ENCODE measurements at places on chromosomes 11 and 22.

GRCh38 chr11:76148941-76149613 lies 57.2 kb downstream of the WNT11 start:
- no peak for DNase-seq

GRCh38 chr11:84292006-84292405 lies 1005.8 kb upstream of the CCDC90B start:
- DNase-seq = no peak

DNA sequence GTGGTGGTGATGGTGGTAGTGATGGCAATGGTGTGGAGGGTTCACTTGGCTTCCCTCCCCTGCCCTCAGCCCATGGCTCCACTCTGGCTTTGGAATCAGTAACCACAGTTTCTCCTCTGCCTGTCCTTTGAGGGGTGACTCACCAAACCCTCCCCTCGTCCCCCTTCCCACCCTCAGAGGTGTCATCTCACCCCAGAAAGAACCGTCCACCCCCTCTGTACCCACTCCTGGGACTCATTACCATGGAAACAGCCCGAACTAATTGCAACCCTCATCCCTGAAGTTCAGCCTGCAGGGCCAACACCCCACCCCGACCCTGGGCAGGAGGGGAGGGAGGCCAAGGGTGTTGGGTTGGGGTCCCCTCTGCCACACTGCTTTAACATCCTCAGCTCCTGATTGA lies 26.6 kb downstream of the PHLDB1 start:
- DNase-seq = no peak

- no peak for DNase-seq
These were observed 60.9 kb upstream of the PAX6 start for GRCh38 chr11:31872076-31872443.

DNA sequence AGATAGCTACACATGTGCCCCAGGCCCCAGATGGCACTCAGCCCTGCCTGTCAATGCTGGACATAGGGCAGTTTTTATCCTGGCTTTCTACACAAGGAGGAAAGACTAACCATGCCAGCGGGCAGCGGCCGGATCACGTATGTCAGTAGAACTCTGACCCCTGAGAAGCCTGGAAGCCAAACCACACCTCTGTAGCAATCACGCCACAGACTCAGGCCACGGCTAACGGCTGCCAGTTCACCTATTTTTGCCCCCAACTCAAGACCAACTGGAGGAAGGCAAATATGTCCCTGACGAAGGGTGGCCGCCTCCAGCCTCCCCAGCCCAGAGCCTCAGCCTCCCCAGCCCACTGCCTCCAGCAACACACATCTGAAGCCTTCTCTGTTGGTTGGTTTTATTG lies 7.2 kb upstream of the CD81 start:
- no peak for DNase-seq

Measured in effector CD4-positive, alpha-beta T cell (primary cell).